ENCODE measurements at places on chromosomes 2 and 18.

DNA sequence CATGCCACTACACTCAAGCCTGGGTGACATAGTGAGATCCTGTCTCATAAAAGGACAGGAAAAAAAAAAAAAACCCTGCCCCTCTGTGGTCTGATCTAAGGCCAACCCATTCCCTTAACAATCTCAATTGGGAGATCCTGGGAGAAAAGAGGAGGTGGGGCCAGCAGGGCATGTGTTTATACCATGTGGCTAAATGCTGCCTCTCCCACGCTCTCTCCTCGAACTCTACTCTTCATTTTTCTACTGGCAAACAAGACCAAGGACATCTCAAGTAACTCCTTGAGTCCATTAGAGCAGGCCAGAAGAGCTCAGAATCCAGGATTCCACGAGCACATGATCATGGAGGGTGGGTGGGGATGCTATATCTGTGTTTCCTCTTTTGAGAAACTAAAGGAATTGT lies 16.7 kb upstream of the NEDD4L start:
- DNase-seq, result no peak

DNA sequence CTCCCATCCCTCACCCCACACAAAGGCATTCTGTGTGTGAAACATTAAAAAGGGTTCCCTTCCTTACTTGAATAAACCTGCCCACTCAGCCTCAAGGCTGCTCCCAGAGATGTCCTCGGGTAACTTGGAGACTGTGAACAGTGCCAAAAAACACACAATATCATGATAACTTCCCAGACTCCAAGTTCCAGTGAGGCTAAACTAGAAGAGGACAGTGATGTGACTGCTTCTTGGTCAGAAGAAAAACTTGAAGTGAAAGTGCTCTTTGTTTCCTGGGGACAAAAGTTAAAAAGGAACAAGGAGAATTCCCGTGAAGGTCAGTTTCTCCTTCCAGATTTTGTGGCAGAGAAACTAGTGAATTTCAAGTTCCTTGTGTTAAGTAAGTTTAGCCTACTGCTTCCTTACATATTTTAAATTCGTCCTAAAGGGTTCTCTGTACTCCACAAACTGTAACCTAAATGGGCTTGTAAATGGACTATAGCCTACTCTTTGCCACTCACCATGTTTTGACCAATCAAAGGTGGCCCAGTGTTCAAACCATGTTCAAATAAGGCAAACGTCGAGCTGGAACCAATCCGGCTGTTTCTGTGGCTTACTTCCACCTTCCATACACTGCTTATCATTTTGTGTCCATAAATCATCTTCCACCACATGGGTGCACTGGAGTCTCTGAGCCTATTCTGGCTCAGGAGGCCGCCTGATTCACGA lies 20.4 kb downstream of the TPRKB start:
- no peak for DNase-seq

GRCh38 chr2:174972924-174973323 lies 32.3 kb downstream of the CHN1 start:
- DNase-seq, result no peak

- no peak for DNase-seq
These were observed 62.2 kb downstream of the CLHC1 start for GRCh38 chr2:55169915-55170314.

GRCh38 chr2:231399853-231400680 lies 4.6 kb downstream of the B3GNT7 start:
- no peak for DNase-seq
